ENCODE measurements at places on chromosomes 11 and 22. TPM values are rescaled to one million over a fixed set of nuclear protein-coding genes. Genes with fewer than 3 reads are reported as not detected.

The ABCC8 gene
- not detected for total RNA-seq

The PDE2A gene
- 0.37 TPM for total RNA-seq

The BTG4 gene
- 0.62 TPM for total RNA-seq

The CERK gene
- total RNA-seq: 41.3 TPM

DNA sequence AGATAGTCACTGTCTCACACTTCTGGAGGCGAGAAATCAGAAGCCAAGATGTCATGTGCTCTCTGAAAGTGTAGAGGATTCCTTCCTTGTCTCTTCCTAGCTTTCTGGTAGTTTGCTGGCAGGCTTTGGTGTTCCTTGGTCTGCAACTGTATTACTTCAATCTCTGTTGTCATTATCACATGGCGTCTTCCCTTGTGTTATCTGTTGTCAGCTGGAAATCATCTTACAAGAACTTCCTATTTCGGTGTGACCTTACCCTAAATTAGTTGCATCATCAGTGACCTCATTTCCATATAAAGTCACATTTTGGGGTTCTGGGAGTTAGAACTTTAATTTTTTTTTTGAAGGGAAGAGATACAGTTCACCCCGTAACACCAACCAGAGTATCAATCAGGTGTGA, 3.3 kb upstream of the LIN7C start:
- DNase-seq: no peak
- H3K27me3 ChIP-seq: no peaks in the 10 kb centered on the region
- no peak overlapping the region for H3K4me3 ChIP-seq
- H3K36me3 ChIP-seq: peaks cover 20% of the 10 kb centered on the region
- H3K4me1 ChIP-seq: peaks cover 18% of the 10 kb centered on the region

- peaks cover 74% of the 10 kb centered on the region for H3K36me3 ChIP-seq
- H3K4me1 ChIP-seq: peaks cover 79% of the 10 kb centered on the region
- H3K27ac ChIP-seq: peak overlapping the region; percentile 88
These were observed 41.6 kb downstream of the CD44 start for GRCh38 chr11:35180317-35181233.

DNA sequence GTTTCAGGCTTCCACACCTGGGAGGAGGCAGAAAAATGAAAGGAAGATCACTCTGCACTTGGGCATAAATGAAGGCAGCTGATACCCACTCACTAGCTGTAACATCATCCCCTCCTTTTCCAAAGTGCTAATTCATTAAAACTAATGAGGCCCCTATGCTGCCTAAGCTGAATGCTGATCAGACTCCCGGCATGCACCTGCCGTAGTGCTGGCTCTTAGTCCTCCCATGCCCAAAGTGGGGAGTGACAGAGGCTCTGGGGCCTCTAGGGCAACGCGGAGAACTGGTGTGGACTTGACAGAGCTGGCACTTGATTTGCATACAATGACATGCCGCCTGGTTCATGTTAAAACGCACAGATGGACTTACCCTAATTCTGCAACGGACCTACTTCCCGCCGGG, 96.5 kb upstream of the NCAM1 start:
- H3K27ac ChIP-seq: no peak overlapping the region
- H3K27me3 ChIP-seq: no peaks in the 10 kb centered on the region
- H3K36me3 ChIP-seq: peaks cover 2% of the 10 kb centered on the region

- peaks cover 4% of the 10 kb centered on the region for H3K27me3 ChIP-seq
- no peak overlapping the region for H3K4me3 ChIP-seq
- H3K27ac ChIP-seq: no peak overlapping the region
- no peaks in the 10 kb centered on the region for H3K4me1 ChIP-seq
- DNase-seq: no peak
These were observed 66.1 kb downstream of the SCUBE1 start for GRCh38 chr22:43277091-43277490.

DNA sequence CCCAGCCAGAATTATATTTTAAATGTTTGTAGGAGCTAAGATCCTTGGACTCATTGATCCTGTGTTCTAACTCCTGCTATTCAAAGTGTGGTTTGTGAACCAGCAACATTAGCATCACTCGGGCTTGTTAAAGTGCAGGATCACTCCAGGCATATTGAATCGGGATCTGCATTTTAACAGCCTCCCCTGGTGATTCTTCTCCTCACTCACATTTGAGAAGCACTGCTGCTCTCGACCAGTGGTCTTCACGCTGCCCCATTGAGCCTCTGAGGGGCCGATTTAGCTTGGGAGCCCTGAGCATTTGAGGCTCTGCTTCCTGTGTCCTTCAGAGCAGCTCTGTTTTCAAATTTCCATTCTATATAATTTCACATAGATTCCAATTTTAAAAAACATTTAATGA, 10.9 kb downstream of the MADD start:
- no peak overlapping the region for H3K4me3 ChIP-seq
- no peaks in the 10 kb centered on the region for H3K4me1 ChIP-seq
- DNase-seq: no peak
- H3K36me3 ChIP-seq: peaks cover 17% of the 10 kb centered on the region
- no peaks in the 10 kb centered on the region for H3K27me3 ChIP-seq

GRCh38 chr11:2549876-2550605, 105.2 kb downstream of the KCNQ1 start:
- H3K27ac ChIP-seq: no peak overlapping the region
- H3K36me3 ChIP-seq: no peaks in the 10 kb centered on the region
- H3K4me3 ChIP-seq: no peak overlapping the region
- H3K27me3 ChIP-seq: no peaks in the 10 kb centered on the region

GRCh38 chr22:30144391-30144790, 64.1 kb downstream of the HORMAD2 start:
- H3K27me3 ChIP-seq: peaks cover 9% of the 10 kb centered on the region
- DNase-seq: no peak
- H3K4me1 ChIP-seq: peaks cover 3% of the 10 kb centered on the region
- peaks cover 9% of the 10 kb centered on the region for H3K36me3 ChIP-seq

- H3K36me3 ChIP-seq: peaks cover 17% of the 10 kb centered on the region
- no peak overlapping the region for H3K4me3 ChIP-seq
- DNase-seq: no peak
- H3K27ac ChIP-seq: no peak overlapping the region
- H3K27me3 ChIP-seq: no peaks in the 10 kb centered on the region
These were observed 15.0 kb downstream of the METTL15 start for GRCh38 chr11:28123151-28123581.

DNA sequence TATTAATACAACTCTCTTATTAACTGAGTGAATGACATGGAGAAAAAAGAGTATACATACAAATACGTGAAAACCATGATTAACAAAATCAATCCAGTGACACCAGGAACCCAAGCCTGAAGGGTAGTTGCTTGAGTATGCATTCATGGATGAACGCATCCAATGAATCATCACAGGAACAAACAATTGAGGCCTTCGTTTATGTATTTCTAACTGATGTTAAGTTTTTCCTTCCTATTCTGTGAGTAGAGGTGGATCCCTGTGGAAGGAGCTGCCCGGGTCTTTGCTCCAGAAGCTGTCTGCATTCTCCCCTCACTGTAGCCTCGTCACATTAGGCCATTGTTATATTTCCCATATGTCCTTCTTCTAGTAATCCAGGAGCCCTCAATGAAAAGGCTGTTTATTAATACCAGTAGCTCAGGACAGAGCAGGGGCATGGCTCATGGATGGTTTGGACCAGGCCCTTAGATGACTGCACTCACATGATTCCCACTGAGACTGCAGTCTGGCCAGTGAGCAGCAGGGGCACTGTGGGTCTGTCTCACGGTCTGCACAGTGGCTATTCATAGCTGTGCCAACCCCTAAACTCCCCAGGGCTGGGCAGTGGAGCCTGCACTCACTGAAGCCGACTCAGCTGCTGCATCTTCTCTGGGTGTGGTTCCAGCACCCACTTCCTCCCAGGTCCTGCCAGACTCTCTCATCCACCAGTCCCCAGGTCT, 128.1 kb upstream of the TOP3B start:
- DNase-seq: peak; percentile 29
- H3K27ac ChIP-seq: no peak overlapping the region
- H3K4me1 ChIP-seq: peaks cover 11% of the 10 kb centered on the region
- H3K27me3 ChIP-seq: no peaks in the 10 kb centered on the region

- H3K4me1 ChIP-seq: no peaks in the 10 kb centered on the region
- H3K27me3 ChIP-seq: no peaks in the 10 kb centered on the region
- no peaks in the 10 kb centered on the region for H3K36me3 ChIP-seq
These were observed 877.0 kb downstream of the OPCML start for GRCh38 chr11:132655187-132655855.

- H3K36me3 ChIP-seq: no peaks in the 10 kb centered on the region
- no peaks in the 10 kb centered on the region for H3K4me1 ChIP-seq
- H3K4me3 ChIP-seq: no peak overlapping the region
- DNase-seq: no peak
- no peak overlapping the region for H3K27ac ChIP-seq
These were observed 1253.6 kb upstream of the TENM4 start for GRCh38 chr11:80694385-80694784.

DNA sequence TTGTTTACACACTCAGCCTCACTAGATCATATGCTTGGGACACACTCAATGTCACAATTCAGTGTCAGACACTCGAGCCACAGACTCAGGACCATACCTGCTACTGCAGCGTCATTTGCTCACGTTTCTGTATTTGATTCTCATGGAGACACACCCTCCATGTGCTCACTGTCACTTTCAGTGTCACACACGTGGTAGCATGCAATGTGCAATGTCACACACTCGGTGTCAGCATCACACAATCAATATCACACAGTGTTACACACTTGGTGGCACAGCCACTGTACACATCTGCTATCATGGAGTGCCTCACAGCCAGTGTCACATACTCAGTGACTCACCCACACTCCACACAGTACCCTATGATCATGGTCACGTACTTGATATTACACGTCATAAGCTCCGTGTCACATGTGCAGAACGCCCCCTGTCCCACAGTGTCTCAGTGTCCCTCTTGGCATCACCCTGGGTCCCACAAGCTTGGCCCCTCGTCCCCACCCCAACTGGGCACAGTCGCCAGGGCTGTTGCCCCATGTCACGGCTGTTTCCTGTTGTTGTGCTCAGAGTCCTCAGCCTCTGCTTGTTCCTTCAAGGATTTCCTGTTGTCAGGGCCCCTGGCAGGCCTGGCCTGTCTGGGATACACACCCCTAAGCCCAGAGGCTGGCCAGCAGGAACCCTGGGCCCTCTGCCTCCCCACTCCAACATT, 49.6 kb downstream of the PDE2A start:
- DNase-seq: no peak
- no peak overlapping the region for H3K4me3 ChIP-seq
- H3K36me3 ChIP-seq: no peaks in the 10 kb centered on the region
- no peak overlapping the region for H3K27ac ChIP-seq
